Stimulated activated CD4-positive, alpha-beta T cell treated with anti-CD3 and anti-CD28 coated beads, Interleukin-4, amount 100 ng/mL, for 48 hours (primary cell): ENCODE measurements at places on chromosomes 16 and 17.

DNA sequence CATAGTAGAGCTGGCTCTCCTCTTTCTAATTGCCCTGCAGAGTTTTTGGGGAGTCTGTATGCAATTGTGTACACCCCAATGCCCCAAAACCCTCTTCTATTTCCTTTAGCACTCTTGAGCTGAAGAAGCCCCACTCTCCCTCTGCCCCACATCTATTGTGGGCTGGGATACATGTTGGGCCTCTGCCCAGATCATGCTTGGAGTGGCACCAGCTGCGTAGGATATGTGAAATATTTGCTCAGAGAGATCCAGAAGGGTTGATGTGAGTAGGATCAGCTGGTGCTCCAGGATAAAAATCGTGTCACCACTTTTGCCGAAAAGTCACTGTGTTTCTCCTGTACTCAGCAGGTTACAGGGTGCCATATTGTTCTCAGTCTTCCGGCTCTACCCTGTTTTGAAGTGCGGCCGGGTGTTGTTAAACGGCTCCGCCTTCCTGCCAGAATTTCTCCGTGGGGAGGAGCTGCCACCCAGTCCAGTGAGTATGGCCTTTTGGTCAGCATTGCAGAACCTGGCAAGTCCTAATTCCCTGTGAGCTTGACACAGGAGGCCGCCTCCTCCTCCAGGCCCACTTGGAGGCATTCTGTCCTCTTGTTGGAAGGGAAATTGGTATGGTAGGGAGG lies 664.5 kb downstream of the WWOX start:
- DNase-seq: no peak

- DNase-seq: no peak
Measured at GRCh38 chr17:31580316-31580705, 188.8 kb downstream of the RAB11FIP4 start.

DNA sequence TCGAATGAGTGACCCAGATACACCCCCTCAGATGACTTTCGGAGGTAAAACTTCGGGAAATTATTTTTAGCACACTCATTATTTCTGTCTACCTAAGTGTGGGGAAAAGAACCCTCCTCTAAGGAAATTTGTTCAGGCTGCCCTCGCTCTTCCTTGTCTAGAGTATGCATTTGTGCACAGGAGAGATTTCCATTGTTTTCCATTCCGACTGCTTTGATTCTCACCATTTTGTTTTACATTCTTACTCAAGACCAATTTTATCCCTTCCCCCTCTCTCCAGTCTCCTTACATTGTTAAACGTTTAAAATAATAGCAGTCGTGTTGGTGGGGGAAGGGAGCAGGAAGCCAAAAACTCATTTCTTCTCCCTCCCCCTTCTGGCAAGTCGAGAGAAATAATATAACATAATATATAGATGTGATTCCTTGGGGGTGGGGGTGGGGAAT lies 1.5 kb upstream of the CHD3 start:
- DNase-seq: no peak

DNA sequence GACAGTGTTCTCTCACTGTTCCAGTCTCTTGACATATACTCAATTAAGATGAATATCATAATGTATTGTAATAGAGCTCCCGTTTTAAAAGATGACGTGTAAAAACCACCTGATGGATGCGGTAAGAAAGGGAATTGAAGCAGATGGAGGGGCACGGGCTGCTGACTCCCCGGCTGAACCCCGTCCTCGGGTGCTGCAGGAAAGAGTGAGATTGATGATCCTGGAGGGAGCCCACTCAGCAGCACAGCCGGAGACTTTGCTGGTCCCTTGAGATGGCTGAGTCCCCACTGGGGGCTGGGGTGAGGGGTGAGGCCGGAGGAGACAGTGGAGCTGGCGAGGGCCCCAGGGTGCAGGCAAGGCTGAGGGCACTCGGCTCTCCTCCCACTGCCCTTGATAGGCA lies 217.4 kb downstream of the RPTOR start:
- no peak for DNase-seq

DNA sequence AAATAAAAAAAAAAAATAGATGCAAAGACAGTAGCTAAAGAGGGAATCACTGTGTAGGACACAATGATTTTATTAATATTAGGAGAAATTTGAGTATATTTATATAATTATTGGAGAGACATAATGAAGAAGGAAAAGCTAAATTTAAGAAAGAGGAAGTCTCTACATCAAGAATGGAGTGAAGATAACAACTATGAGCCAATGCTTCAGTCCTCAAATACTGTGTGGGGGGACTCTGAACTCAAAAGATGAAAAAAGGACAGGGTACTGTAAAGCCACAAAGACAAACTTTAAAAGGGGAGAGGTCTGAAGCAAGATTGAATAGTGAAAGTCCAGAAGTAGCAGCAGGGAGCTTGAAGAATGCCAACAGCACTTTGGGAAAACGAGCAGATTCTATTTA lies 44.7 kb downstream of the SKAP1 start:
- DNase-seq: no peak

- no peak for DNase-seq
Measured at GRCh38 chr17:64687961-64688360, 25.9 kb upstream of the SMURF2 start.

GRCh38 chr17:48646183-48647102 lies 20.3 kb upstream of the HOXB9 start:
- DNase-seq: no peak

DNA sequence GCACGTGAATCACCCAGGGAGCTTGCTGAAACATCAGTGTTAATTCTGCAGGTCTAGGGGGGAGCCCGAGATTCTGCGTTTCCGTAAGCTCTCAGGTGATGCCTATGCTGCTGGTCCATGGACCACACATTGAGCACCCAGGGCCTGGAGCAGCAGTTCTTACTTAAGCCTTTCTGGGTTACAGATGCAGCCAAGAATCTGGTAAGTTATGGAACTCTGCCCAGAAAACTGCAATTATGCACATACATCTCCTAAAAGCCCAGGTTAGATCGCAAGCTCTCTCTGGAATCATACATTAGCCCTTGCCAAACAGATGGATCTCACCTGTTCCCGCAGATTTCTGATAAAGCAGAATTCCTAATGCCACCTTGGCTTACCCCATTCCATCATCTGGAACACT lies 265.9 kb upstream of the SALL1 start:
- no peak for DNase-seq

DNA sequence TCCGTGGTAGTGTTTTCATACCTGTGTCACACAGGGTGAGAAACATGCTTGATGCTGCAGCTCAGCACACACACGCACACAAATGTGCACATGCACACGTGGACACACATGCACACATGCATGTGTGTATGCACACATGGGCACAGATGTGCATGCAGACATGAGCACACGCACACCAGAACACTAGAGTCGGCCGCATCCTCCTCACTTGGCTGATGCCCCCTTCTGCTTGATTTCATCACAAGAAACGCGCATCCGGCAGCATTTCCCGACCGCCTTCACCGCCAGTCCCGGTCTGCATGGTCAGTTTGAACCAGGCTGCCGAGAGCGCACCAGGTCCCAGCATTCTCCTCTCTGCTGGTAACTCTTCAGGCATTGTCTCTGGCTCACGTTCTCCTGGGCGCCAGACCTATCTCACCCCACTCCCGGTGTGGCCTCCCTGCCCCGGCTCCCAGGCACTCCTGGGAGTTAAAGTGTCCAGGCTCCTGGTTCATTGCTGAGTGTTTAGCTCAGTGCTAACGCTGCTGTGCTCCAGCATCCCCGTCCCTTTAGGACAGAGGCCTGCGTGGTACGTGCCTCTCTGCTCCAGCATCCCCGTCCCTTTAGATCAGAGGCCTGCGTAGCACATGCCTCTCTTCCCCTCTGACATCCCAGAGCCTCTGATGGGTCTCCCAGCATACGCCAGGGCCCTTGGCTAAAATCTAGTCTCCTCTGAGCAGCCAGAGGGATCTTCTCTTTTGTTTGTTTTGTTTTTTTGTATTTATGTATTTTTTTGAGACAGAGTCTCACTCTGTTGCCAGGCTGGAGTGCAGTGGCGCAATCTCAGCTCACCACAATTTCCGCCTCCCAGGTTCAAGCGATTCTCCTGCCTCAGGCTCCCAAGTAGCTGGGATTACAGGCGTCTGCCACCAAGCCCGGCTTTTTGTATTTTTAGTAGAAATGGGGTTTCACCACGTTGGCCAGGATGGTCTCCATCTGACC lies 16.0 kb downstream of the BAIAP2 start:
- DNase-seq: no peak

DNA sequence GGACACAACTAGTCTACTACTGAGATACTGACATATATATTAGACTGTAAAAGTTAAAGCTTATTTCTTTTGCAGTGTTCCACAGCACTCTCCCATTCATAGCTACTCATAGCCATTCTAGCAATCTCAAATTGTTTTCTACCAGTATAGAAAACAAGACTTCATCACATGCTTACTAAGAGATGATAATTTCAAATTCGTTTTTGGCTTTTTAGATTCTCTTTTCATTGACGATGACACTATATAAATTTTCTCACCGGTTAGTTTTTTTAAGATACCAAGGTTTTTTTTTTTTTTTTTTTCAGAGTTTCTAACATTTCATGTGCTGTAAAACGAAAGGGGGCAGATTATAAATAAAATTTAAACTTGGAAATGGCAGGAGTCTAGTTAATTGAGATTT lies 17.9 kb downstream of the IKZF3 start:
- no peak for DNase-seq

GRCh38 chr16:31711344-31711845 lies 162.2 kb upstream of the ZNF267 start:
- DNase-seq: no peak

- peak; percentile 32 for DNase-seq
Measured at GRCh38 chr17:43779145-43780125, 658 bp upstream of the DUSP3 start.

- no peak for DNase-seq
Measured at GRCh38 chr17:69857412-69857835, 217.6 kb upstream of the KCNJ16 start.
